ENCODE measurements at places on chromosomes 16 and 17. TPM values are rescaled to one million over a fixed set of nuclear protein-coding genes. Genes with fewer than 3 reads are reported as not detected.
A peak's percentile ranks its signal among the peaks of the same experiment; 100 is the strongest.

DNA sequence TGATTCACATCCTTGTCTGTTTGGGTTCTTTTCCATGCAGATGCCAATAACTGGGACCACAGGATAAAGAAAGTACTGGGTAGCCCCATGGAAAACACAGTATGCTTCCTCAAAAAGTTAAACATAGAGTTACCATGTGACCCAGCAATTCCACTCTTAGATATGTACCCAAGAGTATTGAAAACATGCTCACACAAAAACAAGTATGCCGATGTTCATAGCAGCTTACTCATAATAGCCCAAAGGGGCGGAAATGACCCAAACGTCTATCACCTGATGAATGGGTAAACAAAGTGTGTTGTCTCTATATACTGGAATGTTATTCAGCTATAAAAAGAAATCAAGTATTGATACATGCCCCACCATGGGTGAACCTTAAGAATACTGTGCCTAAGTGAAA lies 55.4 kb downstream of the CYB5B start:
- no peaks in the 10 kb centered on the region for H3K36me3 ChIP-seq
- DNase-seq, result no peak
- no peak overlapping the region for H3K4me3 ChIP-seq
- H3K27ac ChIP-seq, result no peak overlapping the region
- no peaks in the 10 kb centered on the region for H3K27me3 ChIP-seq

- H3K27ac ChIP-seq, result peak overlapping the region; percentile 27
- peaks cover 11% of the 10 kb centered on the region for H3K4me1 ChIP-seq
- DNase-seq, result peak; percentile 76
- no peaks in the 10 kb centered on the region for H3K27me3 ChIP-seq
- H3K36me3 ChIP-seq, result no peaks in the 10 kb centered on the region
- no peak overlapping the region for H3K4me3 ChIP-seq
Observed at GRCh38 chr16:66894948-66895688, 14.8 kb downstream of the PDP2 start.

GRCh38 chr16:2686912-2687507 lies 4.7 kb downstream of the KCTD5 start:
- no peak for DNase-seq
- H3K27me3 ChIP-seq, result no peaks in the 10 kb centered on the region
- peaks cover 19% of the 10 kb centered on the region for H3K36me3 ChIP-seq
- H3K27ac ChIP-seq, result no peak overlapping the region
- H3K4me1 ChIP-seq, result peaks cover 39% of the 10 kb centered on the region
- no peak overlapping the region for H3K4me3 ChIP-seq

DNA sequence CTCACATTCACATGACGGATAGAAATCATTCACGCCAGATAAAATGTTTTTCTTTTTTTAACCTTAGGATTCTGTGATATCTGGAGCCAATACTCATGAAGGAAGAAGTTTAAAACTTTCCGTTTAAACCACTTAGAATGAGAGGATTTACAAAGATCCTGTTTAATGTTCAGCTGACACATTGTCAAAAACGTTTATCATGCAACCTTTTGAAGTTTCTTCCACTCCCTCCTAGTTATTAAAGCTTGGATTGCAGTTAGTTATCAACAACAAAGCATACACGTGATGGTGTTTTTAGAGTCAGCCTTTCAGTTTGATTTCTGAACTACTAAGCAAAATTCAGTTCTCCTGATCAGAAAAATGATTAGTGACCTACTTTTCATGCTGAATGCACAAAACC lies 143.3 kb upstream of the AXIN2 start:
- no peaks in the 10 kb centered on the region for H3K36me3 ChIP-seq
- H3K27ac ChIP-seq, result no peak overlapping the region
- H3K4me3 ChIP-seq, result no peak overlapping the region

Gene ZFP3
- 14.3 TPM for total RNA-seq
